ENCODE measurements at places on chromosomes 2 and 18.
A peak's percentile ranks its signal among the peaks of the same experiment; 100 is the strongest.

GRCh38 chr2:137050949-137051348, 285.6 kb downstream of the THSD7B start:
- no peak for DNase-seq

GRCh38 chr2:196591004-196591403, 48.5 kb upstream of the CCDC150 start:
- no peak for DNase-seq

DNA sequence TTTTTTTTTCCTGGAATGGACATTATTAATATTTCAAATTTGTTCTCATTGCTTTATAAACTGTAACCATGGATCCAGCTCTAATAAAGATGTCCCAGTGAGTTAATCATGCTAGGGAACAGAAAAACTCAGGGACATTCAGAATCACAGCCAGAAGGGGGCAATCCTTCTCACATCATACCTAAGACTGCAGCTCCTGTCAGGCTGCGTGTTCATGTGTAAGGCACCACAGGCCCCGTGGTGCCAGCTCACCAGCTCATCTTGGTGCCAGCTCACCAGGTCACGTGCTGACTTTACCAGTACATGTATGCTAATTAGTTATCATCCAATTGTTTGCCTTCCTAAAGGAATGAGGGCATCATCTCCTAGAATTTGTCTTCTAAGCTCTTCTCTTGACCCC, 84.7 kb upstream of the NEDD4L start:
- no peak for DNase-seq

DNA sequence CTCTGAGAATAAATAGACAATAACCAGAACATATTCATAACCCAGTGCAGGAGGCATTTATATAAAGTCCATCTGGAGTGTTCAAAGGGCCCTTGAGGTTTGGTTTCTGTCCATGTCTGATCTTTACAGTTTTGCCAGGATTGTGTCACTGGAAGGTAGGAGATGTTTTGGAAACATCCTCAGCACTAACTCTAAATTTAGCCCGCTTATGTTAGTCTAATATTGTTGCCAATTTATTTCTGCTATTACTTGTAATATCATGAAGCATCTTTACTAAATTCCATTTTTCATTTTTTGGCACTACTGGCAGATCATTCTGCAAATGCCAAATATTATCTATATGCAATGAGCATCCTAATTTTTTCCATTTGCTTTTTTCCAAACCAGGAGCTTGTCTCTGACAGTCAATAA, 22.4 kb upstream of the REV1 start:
- DNase-seq, result no peak

DNA sequence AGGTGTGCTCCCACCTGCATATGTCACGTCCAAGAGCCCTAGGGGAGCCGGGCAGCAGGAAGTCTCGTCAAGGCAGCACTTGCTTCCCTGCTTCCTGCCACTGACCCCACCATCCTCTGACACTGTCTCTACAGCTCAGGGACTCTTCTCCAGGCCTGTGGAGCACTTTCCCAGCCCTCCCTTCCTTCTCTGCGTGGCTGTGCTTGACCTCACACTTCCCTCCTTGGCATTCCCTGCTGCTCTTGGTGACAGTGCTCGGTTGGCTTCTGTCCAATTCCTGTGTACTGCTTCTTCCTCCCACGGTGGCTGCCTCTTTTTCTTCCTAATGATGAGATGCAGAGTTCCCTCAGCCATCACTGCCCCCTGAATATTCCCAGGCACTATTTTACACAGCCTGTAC, 2.8 kb downstream of the CIDEA start:
- DNase-seq, result no peak

DNA sequence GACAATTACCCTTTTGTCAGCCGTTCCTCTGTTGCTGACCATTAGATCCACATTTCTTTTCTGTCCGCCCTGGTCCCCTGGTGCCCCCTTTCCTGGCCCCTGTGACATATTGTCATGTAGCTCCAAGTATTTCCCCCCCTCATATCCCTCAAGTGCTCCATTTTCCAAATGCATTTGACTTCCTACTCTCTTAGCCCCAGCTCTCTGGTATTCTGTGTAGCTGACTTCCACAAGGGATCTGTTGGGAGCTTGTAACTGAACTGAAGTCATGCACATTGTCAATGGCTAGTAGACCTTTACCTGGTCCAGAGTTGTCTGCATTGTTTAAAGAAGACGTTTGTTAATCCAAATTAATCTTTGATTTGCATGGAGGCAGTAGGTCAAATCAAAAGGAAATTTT, 34.8 kb downstream of the LIPG start:
- no peak for DNase-seq

GRCh38 chr2:101638181-101638711, 59.3 kb upstream of the MAP4K4 start:
- no peak for DNase-seq

GRCh38 chr2:224838335-224838734, 122.2 kb upstream of the CCDC195 start:
- DNase-seq, result no peak

DNA sequence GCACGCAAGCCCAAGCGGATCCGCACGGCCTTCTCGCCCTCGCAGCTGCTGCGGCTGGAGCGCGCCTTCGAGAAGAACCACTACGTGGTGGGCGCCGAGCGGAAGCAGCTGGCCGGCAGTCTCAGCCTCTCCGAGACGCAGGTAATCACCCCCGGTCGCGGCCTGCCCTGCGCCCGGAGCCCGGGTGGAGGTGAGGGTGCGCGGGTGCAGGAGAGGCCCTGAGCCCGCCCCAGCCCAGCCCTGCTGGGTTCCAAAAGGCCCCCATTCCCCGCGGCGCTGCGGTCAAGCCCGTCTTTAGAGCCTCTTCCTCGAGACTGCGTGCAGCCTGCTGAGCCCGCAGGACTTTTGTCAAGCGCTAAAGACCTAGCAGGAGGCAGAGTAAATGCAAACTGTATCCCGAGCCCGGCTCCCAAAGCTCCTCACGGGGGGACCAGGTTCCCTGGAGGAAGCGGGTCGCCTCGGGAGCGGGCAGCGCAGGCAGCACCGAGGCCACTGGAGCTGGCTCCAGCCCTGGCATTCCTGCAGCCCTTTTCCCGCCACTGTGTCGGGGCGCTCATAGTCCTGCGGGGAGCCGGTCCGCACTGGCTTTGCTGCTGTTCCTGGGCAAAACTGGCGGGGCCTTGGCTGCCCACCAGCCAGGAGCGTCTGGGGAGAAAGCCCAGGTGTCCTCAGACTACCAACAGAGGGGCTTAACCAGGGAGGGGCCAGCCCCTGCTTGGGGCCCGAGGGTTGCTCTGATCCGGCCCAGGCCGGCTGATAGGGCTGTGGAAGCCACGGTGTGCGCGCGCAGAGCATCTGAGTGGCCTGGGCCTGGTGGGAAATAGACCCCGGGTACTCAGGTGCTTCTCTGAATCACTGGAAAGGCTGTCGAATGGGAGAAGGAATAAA, 7.3 kb downstream of the EMX1 start:
- no peak for DNase-seq

DNA sequence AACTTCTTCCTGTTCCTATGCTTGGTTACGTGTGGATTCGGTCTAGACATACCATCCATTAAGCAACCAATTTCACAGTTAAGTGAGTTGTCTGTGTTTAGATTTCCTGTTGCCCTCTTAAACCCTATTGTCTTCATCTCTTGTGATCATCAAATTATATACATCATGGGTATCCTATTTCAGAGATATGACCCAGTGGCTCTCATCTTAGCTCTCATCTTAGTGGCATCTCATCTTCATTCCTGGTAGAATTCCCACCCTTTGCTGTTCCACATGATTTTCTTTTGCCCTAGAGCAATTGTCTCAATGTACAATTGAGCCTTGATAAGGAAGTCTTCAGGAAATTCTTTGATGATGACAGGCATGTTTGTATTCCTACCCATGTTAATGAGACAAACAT, 29.4 kb upstream of the FN1 start:
- DNase-seq, result no peak

DNA sequence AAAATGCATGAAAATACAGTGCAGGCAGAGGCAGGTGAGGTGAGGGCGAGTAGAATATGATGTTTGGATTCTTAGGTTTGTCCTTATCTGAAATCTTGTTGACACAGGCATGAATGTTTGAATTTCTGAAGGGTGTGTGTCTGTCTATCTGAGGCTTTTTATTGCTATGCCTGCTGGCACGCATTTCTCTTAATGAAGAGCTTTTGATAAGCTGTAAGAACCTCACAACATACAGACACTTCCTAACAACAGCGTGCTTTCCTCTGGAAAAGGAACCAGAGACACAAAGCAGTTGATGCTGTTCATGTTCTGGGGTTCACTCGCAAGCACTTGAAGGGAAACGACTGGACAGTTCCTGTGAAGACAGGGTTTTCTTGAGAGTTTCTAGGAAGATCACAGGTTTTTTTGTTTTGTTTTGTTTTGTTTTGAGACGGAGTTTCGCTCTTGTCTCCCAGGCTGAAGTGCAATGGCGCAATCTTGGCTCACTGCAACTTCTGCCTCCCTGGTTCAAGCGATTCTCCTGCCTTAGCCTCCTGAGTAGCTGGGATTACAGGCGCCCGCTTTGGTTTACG, 33.3 kb upstream of the CABLES1 start:
- no peak for DNase-seq

- DNase-seq, result no peak
These were observed 7.8 kb downstream of the COLEC11 start for GRCh38 chr2:3602553-3603339.

- no peak for DNase-seq
These were observed 29.0 kb upstream of the ACVR1 start for GRCh38 chr2:157905092-157905491.

- DNase-seq, result no peak
These were observed 170.7 kb downstream of the ZNF804A start for GRCh38 chr2:184769023-184769422.

DNA sequence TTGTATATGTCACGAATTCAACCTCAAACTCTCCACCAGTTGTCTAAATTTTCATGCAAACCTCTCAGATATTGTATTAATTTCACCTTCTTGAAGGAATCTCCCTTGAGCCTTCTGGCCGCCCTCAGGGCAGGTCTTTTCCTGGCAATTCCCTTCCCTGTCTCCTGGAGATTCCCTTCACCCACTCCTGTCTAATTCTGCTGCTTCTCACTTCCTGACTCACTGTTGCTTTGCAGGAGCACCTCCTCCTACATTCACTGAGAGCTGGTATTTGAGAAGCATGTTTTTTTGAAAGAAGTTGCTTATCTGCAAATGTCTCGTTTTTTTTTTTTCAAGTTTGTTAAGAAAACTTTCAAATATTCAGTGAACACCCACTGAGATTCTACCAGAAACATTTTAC, 79.9 kb upstream of the OTOS start:
- DNase-seq, result no peak

DNA sequence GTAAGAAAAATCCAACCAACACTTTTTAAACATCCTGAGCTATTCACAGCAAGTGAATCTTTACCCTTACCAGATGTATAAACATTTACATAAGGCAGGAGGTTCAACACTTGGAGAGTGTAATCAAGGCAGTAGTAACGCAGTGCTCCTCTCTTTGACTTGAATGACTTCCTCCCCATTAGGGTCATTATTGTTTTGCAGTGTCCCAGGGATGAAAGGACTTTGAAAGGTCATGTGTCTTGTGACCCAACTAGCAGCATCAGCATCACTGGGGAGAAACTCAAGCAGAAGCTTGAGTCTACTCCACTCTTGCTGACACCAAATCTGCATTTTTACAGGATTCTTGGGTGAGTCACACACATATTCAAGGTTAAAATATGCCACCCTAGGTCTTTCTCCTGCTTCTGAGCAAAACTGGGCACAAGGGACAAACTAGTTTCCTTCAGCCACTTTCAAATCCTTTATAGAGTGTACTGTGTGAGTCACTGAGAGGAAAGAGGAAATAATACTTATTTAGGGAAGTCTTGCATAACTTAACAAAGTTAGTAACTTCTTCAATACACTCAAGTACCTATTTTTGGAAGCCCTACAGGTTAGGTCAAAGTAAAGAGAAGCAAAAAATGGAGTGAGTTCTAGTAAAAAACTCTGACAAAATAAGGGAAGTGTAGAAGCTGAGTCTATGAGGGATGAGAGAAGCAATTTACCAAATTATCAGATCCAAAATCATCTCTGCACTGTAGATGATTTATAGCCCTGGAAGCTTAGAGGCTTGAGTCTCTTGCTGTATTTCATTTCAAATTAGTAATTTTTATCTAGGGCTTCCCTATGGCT, 51.0 kb upstream of the EML4 start:
- peak; percentile 55 for DNase-seq

DNA sequence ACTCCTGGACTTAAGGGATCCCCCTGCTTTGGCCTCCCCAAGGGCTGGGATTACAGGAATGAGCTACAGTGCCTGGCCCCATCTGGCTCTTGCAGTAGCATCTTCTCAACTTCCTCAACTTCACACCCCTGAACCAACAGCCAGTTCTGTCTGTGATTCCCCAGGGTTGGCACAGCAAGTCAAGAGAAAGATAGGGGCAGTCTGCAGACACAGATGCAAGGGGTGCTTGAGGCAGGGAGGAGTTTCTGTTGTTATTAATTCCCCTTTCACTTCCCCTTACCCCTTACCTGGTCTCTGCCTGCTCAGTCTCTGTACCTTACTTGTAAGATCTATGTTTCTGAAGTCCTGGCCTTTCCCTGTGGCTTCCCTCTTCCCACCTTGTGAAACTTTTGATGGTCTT, 54.1 kb upstream of the MEX3C start:
- no peak for DNase-seq

GRCh38 chr18:47484068-47484467, 232.6 kb upstream of the SKOR2 start:
- no peak for DNase-seq

Data from CD4-positive, alpha-beta T cell treated with Interleukin-1 beta for 1 hour (primary cell).